ENCODE measurements at places on chromosomes 11 and 22.

DNA sequence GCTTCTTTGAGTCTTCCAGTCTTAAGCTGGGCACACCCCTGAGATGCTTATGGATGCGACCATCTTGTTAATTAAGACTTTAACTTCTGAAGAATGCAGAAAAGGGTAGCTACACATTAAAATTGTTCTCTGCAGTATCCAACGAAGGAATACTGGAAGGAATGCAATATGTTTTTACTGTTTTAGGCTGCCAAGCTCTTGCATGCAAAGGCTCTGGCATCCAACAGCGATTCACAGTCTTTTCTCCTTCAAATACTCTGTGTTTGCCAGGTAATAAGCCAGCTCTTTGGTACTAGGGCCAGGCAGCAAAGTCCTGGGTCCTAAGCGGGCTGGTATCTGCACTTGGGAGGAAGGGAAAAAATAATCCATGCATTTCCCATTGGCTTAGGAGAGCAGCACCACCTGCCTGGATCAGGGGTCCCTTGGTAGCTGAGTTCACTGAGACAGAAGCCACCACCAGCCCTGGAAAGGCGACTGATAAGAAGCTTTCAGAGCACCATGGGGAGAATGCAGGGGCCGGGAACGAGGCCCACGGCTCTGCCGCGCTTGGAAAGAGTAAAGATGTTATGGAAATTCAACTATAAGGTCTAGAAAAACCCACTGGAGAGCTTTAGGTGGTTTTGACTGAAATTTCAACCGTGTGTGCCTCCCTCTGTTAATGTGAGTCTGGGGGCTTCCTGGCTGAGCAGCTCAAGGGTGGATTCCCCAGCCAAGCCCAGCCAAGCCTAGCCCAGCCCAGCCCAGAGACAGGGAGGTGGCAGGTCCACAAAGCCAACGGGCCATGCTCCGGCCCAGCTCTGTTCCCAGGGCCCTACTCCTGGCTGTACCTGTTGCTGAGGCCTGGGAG, 67.0 kb upstream of the CCND1 start:
- DNase-seq = no peak

DNA sequence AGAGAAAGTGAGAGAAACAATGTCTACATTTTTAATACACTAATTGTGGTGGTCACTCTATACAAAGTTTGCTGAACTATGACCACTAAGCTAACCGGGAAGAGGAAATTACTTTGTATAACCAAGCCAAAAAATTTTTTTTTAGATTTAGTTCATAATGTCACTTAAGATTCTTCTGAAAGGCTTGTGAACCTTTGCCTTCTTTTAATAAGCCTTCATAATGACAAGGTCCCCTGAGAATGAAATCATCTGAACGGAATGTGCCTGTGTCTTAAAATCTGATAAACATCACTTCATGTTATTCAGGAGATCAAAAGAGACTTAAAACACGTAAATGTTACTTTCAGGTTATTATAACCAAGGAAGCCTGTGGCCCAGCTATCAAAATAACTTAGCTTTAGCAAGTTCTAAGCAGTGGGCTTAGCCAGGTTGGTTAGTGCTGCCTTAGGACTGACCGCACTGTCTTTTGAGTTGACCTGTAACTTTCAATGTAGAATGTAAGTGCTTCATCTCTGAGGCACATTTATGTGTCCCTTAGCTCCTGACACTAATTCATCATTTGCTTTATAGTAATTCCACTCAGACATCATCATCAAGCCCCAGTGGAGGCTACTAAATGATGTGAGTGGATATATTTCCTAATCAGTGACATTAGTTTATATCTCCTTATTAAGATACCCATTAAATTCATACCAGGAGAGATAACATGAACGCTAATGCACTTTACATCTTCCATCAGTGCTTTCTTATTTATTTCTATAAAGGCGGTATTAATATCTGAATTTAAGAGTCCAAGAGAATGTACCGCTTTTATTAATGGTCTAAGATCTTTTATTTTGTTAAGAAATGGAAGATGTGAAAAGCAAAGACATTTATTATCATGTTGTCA, 122.5 kb downstream of the WNT11 start:
- DNase-seq = no peak

GRCh38 chr11:30487200-30487898, 98.8 kb downstream of the MPPED2 start:
- no peak for DNase-seq

- no peak for DNase-seq
These were observed 4.6 kb upstream of the CERK start for GRCh38 chr22:46742576-46743221.

GRCh38 chr11:126182787-126183445, 28.5 kb downstream of the RPUSD4 start:
- no peak for DNase-seq

- no peak for DNase-seq
These were observed 9.4 kb upstream of the FANCF start for GRCh38 chr11:22634897-22635629.

- no peak for DNase-seq
These were observed 57.9 kb downstream of the RAB38 start for GRCh38 chr11:88117281-88117858.

GRCh38 chr11:47067401-47067800, 109.3 kb downstream of the ARFGAP2 start:
- DNase-seq = no peak
